Esophagus mucosa (tissue), 1 donor: ENCODE measurements at places on chromosomes 2 and 18.

- peak; percentile 23 for ATAC-seq
Observed at GRCh38 chr2:156157670-156158069, 174.9 kb downstream of the NR4A2 start.

DNA sequence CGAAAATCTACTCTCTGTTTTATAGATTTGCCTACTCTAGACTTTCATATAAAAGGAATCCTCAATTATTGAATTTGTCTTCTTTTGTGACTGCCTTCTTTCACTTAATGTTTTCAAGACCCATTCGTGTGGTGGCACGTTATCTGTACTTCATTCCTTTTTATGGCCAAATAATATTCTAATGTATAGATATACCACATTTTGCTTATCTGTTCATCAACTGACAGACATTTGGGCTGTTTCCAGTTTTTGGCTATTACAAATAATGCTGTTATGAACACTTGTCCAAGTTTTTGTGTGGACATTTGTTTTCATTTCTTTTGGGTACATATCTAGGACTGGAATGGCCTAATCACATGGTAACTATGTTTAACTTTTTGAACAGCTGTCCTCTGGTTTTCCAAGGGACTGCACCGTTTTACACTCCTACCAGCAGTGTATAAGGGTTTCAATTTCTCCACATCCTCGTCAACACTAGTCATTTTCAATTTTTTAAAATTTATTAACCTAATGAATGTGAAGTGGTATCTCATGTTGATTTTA lies 9.3 kb upstream of the NPAS2 start:
- ATAC-seq = no peak

- ATAC-seq = no peak
Observed at GRCh38 chr2:98896416-98896815, 39.6 kb downstream of the CRACDL start.

DNA sequence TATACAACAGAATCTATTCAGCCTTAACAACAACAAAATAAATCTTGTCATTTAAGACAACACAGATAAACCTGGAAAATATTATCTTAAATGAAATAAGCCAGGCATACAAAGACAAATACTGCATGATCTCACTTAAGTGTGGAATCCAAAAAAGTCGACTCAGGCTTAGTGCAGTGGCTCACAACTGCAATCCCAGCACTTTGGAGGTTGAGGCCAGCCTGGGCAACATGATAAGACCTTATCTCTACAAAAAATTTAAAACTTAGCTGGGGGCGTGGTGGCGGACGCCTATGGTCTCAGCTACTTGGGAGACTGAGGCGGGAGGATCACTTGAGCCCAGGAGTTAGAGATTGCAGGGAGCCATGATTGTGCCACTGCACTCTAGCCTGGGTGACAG lies 75.2 kb upstream of the RNU4ATAC start:
- ATAC-seq = no peak

DNA sequence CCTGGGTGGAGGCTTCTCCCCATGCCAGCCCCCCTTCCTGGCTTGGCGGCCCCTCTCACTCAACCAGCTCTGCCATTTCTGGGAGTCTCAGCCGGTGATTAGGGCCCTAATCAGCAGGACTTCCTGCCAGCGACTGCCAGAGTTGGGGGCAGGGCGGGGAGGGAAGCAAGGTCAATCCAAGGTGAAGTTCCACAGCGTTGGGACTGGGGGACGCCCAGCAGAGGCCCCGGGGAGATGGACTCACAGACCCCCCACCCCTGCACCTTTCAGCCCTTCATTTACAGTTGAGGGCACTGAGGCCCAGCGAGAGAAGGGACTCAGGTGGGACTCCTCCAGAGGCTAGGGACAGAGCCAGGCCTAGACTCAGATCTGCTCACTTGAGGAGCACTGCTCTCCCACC lies 65.3 kb downstream of the TNS1 start:
- ATAC-seq = no peak

- ATAC-seq = no peak
Observed at GRCh38 chr2:122136056-122136455, 380.6 kb downstream of the TSN start.
